ENCODE measurements at places on chromosomes 1 and 21.

DNA sequence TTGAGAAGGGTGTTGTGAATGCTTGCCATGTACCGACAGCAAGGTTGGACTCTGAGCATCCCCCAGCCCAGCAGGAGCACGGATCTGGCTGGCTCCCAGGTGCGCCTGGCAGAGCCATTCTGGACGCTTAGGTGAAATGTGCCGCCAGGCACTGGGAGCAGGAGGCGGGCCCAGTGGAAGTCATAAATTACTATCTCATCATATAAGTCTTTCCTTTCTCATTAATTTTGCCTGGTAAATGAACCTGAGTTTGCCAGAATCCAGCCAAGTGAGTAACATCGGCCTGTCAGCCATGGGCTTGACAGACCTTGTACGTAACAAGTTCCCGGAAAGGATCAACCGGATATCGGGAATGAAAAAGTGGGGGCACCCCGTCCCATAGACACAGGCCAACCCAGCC, 179.5 kb upstream of the ARHGEF16 start:
- DNase-seq = no peak

DNA sequence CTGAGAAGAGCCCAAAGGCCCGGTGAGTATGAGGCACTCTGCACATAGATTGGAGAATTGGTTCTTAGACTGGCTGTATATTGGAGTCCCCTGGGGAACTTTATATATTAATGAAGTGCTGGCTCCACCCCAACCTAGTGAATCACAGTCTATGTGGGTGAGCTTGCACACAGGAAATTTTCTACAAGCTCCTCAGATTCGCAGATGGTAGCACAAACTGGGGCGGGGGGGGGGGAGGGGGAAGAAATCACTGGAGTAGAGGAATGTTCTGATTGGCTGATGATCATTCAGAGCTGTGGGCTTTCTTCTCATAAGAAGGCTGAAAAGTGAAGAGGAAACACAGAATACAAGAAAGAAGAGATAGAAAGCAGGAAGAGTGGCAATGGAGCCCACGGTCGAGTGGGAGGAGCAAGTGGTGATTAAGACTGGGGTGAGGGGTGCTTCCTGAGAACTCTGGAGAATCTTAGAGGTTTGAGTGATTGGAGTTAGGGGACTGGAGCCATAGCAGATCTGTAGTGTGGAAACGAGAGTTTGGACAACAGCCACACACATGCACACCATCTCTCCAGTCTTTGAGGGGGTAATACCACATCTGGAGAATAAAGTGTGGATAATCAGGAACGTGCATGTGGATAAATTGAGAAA, 465.9 kb upstream of the DAB1 start:
- DNase-seq = no peak

GRCh38 chr1:26031611-26032220, 10.1 kb downstream of the EXTL1 start:
- DNase-seq = no peak

DNA sequence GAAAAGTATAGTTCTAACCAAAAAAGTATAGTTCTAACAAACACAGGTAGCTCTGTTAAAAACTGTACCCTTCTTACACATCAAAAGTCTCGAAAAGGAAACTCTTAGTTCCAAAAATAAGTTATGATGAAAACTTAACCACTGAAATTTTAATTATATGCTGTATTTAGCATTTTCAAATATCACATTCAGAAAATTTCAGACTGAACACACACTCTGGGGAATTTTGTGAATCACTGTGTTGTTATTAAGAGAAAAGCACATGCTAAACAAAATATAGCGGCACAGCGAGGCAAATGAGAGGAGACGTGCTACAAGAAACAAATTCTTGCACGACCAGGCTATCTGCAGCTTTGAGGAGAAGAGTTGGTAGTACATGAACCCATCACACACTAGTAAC, 30.4 kb downstream of the VAV3 start:
- DNase-seq = no peak

DNA sequence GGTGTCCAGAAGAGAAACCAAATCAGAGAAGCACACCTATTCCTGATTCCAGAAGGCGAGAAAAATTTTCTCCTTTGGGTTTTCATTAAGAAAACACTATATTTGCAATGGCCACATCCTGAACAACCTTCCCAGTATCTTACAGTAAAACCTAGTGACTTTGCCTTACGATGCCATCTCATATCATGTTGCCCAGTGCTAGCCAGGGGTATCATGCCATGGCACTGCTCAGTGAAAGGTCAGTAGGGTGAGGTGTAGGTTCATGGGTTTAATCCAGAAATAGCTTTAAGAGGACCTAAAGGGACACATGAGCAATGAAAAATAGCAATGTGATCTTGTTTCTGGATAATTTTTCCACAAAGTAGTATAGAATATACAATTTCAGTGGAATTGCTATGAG, 7.2 kb downstream of the TLCD4 start:
- no peak for DNase-seq

- DNase-seq = no peak
Measured at GRCh38 chr21:15894596-15894995, 164.8 kb downstream of the USP25 start.

- no peak for DNase-seq
Measured at GRCh38 chr1:28115267-28115666, 26.9 kb upstream of the EYA3 start.

DNA sequence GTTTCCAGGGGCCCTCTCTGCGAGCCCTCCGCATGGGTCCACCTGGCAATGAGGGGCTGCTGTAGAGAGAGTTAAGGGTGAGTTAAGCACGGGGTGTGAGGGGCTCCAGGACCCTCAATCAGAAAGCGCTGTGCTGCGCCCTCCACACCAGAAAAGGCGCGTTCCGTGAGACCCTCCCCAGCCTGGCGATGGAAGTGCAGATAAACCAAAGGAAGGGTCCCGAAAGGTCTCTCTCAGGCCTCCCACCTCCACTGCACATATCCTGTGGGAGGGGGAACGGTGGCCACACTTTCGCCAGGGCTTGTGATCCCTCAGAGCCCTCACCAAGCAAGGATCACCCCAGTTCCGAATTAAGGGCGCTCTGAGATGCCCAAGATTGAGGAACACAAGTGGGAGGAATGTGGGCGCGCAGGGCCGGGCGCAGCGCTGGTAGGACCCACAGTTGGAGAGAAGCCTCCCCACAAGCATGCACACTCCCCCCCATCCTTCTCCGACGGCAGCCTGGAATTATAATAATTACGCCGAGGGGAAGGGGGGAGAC, 1.1 kb downstream of the WNT3A start:
- no peak for DNase-seq

DNA sequence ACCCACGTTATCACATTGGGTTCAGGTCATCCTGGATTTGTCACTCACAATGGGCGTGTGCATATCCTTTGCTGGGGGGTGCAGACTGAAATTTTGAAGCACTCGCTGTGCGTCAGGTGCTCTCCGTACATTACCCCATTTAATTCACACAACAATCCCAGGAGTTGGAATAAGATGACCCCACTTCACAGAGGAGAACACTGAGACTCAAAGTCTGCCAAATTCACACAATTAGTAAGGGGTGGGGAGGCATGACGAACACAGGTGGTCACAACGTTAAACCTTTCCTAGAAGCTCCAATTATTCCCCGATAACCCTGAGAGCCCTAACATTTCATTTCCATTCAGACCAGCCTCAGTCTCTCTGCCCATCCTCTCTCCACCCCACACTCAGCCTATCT, 3.8 kb upstream of the S100A2 start:
- no peak for DNase-seq

GRCh38 chr1:206590025-206590758, 22.1 kb downstream of the EIF2D start:
- no peak for DNase-seq

GRCh38 chr1:110672001-110672752, 2.6 kb downstream of the KCNA3 start:
- peak; percentile 24 for DNase-seq

- DNase-seq = no peak
Measured at GRCh38 chr1:201218409-201218808, 27.8 kb downstream of the IGFN1 start.

Measured in activated naive CD4-positive, alpha-beta T cell (primary cell).